AG20443 (cell line): ENCODE measurements at places on chromosomes 6 and 20.

GRCh38 chr20:39381595-39381994 is 419.5 kb downstream of the DHX35 start:
- no peak for DNase-seq

- no peak for DNase-seq
These were observed 370.0 kb upstream of the SULF2 start for GRCh38 chr20:48155268-48155667.

DNA sequence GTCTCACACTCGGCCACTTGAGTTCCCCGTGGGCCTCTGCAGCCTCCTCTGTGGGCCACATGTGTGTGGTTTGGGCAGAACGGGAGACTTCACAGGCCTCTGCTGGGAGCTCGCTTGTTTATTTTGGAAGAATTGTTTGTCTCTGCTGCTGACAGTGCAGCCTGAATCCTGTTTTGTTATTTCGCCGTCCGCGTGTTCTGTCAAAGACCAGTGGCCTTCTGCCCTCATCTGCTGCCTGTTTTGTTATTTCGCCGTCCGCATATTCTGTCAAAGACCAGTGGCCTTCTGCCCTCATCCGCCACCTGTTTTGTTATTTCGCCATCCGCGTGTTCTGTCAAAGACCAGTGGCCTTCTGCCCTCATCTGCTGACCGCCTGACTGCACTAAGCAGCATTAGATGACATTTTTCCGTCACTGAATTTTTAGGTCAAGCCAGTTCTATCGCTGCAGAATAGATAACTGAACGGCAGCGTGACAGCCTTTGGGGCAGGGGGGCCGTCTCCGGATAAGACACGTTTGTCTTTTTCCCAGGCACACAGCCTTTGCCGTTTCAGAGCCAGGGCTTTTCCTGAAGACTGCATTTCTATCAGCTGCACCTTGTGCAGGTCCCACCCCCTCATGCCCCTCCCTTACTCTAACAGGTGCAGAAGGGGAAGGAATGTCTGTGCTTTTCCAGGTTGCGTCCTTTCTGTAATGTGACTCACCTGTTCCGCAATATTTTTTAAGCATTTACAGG is 158.5 kb upstream of the AFDN start:
- no peak for DNase-seq

DNA sequence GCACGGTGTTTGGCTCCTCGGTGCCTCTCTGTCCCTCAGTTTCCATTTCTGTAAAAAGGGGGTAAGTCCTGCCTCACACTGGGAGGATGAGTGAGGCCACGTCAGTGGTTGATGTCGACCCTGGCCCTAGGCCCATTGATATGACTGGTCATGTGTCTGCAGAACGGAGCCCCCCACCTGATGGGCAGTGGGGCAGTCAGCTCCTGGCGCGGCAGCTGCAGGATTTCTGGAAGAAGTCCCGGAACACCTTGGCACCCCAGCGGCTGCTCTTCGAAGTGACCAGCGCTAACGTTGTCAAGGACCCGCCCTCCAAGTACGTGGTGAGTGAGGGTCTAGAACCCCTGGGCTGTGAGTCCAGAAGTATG is 1.2 kb downstream of the SNX21 start:
- DNase-seq: no peak

DNA sequence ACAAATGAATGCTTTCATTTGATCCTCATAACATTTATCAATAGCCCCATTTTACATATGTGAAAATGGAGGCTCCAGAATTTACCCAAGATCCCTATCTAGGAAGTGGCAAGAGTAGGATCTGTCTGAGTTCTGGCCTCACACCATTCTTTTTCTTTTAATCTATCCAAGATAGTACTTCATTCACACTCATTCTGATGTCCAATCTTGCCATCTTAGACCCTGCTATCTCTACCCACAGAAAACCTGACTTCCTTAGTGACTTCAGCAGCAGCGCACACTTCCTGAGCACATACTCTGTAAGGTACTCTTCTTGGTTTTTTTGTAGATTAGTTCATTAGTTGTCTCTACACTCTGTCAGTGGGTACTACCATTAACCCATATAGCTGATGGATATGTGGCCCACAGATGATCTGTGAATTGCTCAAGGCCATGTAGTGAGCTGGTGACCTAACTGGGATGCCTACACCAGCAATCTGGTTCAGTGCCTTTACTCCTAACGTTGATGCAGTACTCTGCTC is 36.3 kb downstream of the COX4I2 start:
- no peak for DNase-seq

- no peak for DNase-seq
These were observed 30.7 kb upstream of the ZBP1 start for GRCh38 chr20:57650756-57651483.

DNA sequence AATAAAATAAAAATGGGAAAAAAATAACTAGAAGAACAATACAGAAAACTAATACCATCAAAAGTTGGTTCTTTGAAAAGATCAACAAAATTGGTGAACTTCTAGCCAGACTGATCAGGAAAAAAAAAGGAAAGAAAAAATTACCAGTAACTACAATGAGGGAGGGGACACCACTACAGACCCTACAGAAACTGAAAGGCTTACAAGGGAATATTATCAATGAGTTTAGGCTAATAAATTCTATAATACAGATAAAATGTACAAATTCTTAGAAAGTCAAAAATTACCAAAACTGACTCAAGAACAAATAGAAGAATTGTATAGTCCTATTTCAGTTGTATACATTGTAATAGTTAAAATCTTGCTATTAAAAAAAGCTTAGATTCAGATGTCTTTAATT is 141.8 kb downstream of the COL19A1 start:
- no peak for DNase-seq

GRCh38 chr20:33814238-33814712 is 3.1 kb downstream of the CHMP4B start:
- DNase-seq: no peak

DNA sequence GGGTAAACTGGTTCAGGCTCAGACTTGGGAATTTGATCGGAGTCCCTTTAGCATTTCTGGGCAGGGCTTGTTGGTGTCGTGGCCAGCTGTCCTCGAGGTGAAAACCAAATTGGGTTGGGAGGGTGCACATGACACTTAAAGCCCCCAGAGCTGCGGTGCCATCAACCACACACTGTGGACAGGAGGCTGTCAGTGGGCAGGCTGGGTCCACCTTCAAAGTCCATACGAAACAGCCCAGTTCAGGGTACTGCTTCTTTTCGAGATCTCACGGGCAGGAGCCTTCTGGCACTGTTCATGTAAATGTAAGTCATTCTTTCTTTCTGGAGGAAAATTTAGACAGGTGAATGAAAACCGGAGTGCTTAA is 7.0 kb downstream of the SYNJ2 start:
- no peak for DNase-seq

DNA sequence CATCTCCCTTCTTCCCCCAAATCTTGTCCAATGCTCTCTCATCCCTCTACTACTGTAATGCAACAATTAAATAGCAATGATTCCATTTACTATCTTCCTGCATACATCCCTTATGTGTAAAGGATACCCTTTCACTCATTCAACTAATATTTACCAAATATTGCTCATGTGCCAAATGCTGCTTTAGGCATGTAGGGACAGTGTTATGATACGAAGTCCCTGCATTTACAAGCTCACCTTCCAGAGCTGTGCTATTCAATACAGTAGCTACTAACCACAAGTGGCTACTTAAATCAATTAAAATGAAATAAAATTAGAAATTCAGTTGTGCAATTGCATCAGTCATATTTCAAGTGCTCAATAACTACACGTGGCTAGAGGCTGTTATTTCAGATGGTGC is 41.1 kb downstream of the GMDS start:
- no peak for DNase-seq

DNA sequence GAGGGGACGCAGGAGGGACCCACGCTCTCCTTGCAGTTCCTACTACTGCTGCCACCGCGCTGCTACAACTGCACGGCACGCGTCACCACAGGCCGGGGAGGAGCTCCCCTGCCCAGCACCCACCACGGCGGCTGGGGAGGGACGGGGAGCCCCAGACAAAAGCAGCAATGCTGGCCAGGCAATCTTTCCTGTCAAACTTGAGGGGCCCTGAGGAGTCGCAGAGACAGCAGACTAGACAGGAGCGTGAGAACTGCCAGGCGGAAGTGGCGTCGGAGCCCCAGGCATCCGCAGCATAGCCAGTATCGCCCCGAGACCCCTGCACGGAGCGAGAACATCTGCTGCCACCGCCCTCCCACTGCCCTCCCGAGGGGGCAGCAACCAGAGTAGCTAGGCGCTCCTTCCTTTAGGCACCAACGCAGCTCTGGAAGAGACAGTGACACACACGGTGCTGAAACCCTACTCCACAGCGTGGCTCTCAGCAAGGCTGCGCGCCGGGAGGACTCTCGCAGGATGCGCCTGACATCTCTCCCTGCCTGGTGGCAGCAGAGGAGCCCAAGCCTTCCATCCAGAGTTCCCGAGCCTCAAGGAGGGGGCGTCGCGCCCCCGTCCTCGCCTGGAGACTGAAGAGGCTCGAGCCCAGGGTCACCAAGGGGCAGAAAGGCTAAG is 2.2 kb downstream of the TAF4 start:
- no peak for DNase-seq

DNA sequence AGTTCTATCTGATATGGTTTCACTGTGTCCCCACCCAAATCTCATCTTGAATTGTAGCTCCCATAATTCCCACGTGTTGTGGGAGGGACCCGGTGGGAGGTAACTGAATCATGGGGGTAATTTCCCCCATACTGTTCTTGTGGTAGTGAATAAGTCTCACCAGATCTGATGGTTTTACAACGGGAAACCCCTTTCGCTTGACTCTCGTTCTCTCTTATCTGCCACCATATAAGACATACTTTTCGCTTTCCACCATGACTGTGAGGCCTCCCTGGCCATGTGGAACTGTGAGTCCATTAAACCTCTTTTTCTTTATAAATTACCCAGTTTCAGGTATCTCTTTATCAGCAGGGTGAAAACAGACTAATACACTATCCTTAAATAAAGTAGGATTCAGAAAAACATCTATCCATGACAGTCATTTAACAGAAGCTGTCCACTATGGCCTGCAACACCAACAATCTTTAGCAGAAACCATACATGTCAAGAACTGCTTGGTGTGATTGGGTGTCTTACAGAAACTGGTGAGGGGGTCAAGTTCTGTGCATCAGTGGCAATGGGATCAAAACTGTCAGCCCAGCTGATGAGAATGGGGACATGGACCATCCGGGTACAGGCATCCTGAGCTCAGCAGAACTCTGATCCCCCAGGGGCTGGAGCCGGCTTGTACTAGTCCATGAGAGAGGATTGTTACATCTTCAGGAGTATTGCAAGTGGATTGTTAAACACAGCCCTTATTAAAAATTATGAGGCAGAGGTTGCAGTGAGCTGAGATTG is 59.2 kb downstream of the SCML4 start:
- DNase-seq: no peak

- peak; percentile 62 for DNase-seq
These were observed 117.1 kb upstream of the EEF1E1 start for GRCh38 chr6:8219352-8219943.

DNA sequence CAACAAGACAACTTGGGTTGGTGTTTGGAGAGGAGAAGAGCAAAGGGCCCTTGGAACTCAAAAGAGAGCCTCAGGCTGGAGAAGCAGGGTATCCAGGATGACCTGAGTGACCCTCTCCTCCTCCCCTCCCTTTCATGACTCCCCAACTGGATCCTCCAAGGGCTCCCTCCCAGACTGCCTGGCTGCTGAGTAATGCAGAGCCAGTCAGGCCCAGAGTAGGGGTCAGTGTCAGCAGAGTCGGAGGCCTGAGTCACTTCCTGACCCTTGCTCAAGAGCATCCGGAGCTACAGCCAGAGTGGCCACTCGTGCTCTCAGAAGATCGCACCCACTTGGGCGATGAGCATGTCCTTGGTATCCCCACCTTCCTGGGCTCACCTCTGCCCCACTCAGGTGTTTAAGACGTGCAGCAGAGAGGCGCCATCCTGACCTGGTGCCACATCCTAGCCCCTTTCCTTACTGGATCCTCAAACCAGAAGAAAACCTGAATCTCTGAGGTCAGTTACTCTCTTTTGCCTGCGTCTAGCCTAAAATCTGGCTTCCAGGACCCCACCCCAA is 2.8 kb upstream of the MAPK13 start:
- DNase-seq: peak; percentile 93

GRCh38 chr6:137056121-137056880 is 11.5 kb upstream of the IL20RA start:
- DNase-seq: no peak

DNA sequence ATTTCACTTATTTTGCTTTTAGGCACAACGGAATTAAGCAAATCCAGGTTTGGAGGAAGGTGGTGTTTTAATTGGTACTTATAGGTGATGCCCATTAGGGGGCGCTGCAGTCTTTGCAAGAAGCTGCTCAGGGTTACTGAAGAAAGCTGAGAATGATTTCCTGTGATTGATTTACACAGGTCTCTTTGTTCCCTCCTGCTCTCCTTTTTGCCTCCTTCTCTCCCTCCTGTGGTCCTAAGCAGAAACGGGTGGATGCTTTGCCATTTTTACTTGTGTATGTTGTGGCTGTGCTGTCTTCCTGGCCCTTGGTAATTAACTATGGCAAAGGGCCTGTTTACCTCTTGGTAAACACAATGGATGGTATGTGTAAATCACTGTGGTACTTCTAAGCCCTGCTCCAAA is 97.8 kb downstream of the ANKS1A start:
- DNase-seq: peak; percentile 78

DNA sequence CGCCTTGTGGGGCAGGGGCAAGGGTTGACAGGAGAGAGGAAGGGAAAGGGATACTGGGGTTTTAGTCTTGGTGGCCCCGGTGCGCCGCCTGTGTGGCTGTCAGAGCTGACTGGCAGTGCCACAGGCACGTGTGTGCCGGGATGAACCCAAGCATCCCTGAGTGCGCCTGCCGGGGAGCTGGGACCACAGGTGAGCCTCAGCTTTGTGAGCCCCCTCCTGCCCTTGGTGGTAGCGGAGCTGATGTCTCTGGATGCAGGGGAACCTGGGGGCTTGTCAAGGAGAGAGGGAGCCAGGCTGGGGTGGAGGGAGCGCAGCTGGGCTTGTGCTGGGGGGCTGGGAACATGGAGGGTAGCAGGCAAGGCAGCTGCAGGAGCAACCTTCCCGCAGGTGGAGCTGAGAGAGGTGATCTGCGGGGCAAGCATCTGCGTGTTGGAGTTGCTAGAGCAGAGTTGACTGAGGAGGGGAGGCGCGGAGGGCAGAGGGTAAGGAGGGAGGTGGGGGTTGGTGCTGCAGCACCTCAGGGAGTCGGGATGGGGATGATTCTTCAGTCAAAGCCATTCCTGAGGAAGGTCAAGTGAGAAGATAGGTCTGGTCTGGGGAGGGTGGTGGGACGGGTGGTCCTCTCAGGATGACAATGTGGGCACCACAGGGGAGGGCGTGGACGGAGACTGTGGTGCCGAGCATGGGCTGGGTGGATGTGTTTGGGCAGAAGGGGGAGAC is 28.1 kb downstream of the PYGB start:
- DNase-seq: no peak

DNA sequence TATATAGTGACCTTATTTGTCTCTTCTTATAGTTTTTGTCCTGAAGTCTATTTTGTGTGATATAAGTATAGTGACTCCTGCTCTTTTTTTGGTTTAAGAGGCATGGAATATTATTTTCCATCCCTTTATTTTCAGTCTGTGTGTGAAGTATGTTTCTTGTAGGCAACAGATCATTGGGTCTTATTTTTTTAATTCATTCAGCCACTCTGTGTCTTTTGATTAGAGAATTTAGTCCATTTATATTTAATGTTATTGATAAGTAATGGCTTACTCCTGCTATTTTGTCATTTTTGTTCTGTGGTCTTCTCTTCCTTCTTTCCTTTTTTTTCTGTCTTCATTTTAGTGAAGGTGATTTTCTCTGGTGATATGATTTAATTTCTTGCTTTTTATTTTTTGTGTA is 51.4 kb upstream of the TOP1 start:
- DNase-seq: no peak
